Fibroblast of skin of right quadriceps (primary cell): ENCODE measurements at places on chromosomes 13 and 19.

- DNase-seq = peak; percentile 7
Observed at GRCh38 chr19:35468637-35469036, 20.6 kb downstream of the FFAR2 start.

DNA sequence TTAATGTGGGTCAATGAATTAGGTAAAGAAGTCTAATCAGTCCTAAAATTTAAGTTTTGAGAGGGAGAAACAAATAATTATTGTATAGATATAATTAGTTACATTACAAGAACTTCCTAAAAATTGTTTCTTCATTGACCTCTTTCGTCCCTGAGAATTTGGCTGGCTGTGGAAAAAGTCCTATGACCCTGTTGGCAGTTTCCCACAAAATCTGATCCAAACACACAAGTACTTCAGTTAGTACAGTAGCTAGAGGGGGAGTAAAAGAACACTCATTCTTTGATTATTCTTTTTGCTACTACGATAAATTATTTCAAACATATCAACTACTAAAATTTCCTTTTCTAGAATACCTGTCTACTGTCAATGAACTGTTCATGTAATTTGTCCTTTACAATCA, 11.3 kb downstream of the POSTN start:
- no peak for DNase-seq

- DNase-seq = peak; percentile 31
Observed at GRCh38 chr19:1672038-1672768, 19.8 kb upstream of the TCF3 start.

GRCh38 chr19:43667876-43668405, 2.0 kb downstream of the PLAUR start:
- no peak for DNase-seq

DNA sequence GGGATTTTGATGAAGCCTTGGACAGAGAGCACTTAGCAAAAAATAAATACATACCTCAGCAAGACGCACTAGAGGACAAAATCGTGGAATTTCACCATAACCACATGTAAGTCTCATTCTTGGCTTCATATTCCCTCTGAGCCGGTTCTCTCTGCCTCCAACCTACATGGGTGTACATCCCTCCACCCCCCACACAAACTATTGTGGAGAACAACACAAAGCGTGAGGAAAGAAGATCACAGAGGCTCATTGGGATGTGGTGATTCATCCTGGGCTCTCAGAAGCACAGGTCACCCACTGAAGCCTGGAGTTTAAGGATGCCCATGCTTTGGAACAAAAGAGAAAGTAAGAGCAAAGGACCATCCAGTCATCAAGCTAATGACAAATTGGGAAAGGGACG, 192.2 kb downstream of the STK24 start:
- DNase-seq = peak; percentile 66

GRCh38 chr19:4638317-4638716, 999 bp upstream of the TNFAIP8L1 start:
- no peak for DNase-seq

DNA sequence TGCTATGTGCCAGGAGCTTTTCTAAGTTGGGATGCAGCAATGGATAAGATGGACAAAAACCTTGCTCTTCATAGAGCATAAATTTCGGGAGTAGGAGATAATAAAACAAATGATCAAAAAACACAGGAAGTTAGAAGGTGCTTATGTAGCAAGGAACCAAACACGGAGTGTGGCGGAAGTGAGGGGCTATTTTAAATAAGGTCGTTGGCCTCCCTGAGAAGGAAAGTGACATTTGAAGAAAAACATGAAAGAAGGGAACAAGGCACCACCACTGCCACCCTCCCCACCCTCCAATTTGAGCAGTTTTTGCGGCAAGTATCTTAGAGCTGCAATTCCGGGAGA, 3.2 kb upstream of the GSX1 start:
- no peak for DNase-seq

GRCh38 chr13:19795956-19796355, 13.2 kb upstream of the PSPC1 start:
- DNase-seq = no peak

DNA sequence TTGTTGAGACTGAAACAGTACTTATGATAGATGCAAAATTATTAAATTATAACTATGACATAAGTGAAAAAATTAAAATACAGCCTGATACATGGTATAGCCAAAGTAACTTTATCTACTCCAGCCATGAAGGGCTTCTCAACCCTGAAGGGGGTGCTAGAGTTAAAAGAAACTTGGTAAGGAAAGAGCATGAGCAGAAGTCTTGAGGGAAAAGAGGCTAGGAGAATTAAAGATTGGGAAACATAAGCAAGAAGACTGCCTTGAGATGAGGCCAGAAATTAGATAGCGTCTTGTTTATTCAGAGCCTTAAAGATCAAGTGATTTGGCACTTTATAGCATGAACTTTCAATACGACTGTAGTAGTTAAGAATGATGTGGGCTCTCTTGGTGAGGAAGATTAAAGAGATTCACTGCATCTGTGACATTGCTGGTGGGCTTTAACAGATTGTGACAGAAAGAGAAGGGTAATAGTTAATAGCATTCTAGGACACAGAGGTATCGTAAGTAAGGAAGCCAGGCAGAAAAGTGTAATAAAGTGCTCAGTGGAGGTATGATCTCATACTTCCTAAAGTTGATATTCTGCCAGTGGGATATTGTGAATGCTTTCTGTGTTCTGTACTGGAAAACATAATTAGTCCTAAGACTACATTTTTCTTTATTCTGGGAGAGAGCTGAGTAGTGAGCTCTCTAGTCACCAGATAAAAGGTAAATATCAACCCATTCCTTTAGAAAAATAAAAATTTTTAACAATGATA, 385.4 kb upstream of the PRR20A start:
- DNase-seq = no peak

DNA sequence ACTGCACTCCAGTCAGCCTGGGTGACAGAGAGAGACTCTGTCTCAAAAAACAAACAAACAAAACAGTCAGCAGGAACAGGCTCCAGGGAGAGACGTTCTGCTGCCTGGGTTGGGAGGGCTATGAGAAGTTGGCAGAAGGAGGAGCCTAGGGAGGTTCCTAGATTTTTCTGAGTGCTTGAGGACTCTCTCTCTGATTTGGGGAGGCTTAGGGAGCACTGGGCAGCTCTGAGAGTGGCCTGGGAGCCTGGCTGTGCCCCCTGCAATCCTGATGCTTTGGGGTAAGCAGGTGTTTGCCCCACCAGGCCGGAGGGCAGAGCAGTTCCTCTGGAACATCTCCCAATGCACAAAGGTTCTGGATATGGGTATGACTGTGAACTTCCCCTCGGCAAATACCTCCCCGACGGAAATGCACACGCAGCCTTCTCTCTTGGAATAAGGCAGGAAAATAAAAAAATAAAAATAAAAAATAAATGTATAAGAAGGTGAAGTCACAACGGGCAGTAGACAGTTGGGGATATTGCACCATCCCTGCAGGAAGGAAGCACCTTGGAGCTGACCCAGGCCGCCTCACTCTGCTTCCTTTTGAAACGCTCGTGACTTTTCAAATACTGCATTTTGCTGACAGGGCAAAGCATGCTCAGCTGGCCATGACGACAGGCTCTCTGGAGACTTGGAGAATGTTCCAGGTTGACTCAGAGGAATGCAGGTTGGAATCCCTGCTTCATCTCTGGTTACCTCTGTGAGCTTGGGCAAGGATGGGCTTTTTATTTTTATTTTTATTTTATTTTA, 26.5 kb upstream of the HOMER3 start:
- peak; percentile 24 for DNase-seq

GRCh38 chr13:45439008-45439407, 20.8 kb upstream of the SLC25A30 start:
- DNase-seq = no peak

DNA sequence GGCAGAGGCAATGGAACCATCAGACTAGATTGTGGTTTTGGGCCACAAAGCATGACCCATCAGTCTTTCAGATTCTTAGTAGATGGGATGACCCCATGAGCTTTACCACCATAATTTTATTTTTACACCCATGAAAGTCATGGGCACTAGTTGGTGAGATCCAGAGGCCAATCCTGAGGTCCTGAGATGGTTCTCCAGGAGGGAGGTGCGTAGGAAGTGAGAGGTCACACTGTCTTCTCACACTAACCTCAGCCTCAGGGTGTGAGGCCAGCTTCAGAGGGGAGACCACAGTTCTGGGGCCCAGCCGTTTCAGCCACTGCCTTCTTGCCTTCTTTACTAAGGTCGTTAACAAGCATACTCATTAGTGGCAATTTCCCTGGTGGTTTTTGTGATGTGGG, 106.4 kb downstream of the AKAP11 start:
- no peak for DNase-seq

- no peak for DNase-seq
Observed at GRCh38 chr13:94031609-94032008, 447.9 kb downstream of the DCT start.

GRCh38 chr13:76516013-76516412, 370.2 kb downstream of the KCTD12 start:
- DNase-seq = peak; percentile 68

- DNase-seq = no peak
Observed at GRCh38 chr13:98311200-98311548, 134.1 kb upstream of the RNF113B start.

DNA sequence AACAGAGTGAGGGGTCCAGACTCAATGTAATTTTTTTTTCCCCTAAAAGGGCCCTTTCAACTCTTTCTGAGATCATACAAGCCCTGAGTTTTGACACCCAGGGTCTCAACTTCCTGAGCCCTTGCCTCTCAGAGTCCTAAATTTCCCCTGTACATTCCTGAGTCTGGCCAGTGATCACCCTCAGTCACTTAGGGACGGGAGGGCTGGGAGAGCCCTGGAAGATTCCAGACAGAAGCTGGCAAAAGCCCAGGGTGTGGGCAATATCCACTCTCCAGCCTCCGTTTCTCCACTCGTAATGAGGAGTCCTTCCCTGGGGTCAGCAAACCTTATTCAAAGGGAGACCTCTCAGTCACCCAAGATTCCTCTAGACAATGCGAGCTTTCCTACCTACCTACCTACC, 1.6 kb downstream of the PPP1R13L start:
- DNase-seq = no peak

- no peak for DNase-seq
Observed at GRCh38 chr13:50055454-50055853, 40.2 kb downstream of the KCNRG start.

DNA sequence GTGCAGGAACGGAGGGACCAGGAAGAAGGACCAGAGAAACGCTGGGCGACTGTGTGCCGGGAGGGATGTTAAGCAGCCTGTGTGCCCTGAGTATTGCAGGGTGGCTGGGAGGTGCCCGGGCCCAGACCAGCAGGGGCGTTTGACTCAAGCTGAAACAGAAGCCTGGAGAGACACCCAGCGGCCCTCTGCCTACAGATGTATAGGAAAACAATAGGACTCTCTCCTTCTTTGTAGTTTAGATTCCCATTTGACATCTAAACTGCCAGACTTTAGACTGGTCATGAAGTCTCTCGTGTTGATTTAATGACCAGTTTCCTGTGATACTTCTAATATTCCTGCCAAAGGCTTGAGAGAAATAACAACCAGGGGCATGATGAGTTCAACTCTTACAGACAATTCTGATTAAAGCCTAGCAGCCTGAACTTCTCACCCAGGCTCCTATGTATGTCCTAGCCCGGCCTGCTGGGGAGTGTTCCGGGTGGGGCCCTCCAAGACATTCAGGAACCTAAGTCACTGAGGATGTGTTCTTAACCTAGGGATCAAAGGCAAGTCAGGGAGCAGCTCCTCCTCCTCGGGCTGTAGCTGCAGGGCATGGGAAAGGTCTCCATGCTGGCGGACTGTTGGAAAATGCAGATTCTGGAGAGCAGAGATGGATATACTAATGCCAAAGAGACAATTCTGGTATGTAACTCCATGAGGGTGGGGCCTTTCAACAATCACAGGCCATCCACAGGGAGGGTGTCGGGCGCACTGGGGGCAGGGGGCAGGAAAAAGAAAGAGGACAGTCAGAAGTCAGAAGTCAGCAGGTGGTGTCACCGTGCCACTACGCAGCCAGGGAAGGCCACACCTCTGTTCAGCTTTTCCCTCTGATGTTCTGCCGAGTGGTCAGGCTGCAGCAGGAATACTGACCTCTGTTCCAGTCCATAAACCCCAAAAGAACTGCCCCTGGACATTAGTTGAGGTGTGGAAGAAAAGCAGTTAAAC, 131.8 kb downstream of the STARD13 start:
- DNase-seq = peak; percentile 29

DNA sequence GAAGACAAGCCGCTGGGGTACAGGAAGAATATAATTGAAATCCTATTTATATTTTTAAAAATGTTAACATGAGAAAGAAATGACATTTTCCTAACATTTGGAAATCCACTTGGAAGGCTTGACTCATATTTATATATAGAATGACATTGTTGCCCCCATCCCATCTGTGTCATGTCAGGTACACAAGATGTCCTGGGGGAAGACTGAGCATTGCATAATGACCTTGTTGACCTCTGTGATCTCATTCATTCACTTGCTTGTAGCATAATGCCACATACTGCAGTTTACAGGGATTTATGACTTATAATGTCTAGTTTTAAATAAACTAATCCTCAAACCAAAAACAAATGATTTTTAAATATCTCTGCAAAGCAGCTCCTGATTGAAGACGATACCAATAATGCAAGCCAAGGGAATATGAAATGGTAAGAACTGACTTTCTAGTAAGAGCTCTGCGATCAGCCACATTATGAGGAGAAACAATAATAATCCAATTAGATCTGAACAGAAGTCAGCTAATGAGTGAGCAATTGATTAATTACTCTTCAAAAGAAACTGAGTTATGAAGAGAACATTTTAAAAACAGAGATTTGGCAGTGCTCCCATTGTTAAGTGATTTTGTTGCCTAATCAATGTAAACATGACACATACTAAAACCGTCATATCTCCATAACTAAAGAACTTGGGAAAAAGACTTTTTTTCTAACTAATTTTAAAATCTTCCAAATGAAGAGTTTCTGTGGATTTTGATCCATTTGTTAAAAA, 21.2 kb upstream of the VWA8 start:
- no peak for DNase-seq

- no peak for DNase-seq
Observed at GRCh38 chr13:94256721-94257120, 222.8 kb downstream of the DCT start.

DNA sequence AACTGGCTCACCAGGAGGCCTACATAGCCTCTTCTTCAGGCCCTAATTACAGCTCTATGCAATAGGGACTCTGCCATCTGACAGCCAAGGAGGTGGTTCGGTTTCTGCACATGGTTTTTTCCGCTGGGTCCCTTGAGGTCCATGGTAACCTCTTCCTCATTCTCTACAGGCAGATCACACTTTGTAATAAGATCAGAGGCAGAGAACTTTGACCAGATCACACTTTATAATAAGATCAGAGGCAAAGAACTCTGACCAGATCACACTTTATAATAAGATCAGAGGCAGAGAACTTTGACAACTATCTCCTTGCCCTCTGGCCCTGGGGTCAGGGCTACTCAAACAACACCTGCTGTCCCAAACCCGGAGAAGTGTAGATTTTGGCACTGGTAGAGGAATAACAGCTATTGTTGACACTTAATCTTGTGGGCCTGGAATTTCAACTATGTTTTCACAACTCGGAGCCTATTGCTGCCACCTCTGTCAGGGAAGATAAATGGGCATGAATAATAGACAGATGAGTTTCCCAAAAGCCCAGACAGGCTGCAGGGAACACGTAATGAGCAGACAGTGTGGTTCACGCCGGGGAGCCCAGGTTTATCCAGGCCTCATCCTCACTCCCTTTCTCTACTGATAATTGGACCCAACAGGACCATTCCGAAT, 246.1 kb downstream of the UQCRFS1 start:
- peak; percentile 29 for DNase-seq

GRCh38 chr19:46529622-46530451, 34.2 kb upstream of the PNMA8B start:
- DNase-seq = peak; percentile 58
